ENCODE measurements at places on chromosomes 6 and 20. TPM values are rescaled to one million over a fixed set of nuclear protein-coding genes. Genes with fewer than 3 reads are reported as not detected.

GABRR1 gene
- total RNA-seq = not detected

SLC4A11 gene
- not detected for total RNA-seq

CPNE5 gene
- total RNA-seq = not detected

CLPSL2 gene
- total RNA-seq = not detected

DLK2 gene
- total RNA-seq = not detected

GHRH gene
- total RNA-seq = not detected
